ENCODE measurements at places on chromosomes 6 and 20.

DNA sequence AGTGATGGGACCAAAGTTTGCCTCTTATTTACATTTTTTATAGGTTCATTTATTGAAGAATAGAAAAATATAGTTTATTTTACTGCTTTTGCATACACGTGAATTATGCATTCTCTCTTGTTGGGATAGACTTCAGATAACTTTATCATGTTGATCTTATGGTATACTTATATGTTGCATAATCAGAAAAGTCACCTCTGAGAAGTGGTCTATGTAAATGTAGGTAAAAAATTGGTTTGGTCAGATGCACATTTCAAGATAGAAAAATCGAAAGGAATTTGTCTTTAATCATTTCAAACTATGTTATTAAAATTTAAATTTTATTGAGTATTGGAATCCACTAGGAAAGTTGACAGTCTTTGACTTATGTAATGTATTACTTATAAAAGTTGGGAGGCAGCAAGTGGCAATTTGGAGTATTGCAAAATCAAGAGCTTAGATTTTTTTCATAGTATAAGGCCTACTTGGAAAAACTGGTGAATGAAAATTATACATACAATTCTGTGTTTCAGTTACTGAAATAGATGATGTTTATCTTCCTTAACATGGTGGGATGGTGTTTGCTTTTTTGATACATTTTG is 2.4 kb downstream of the PHF3 start:
- no peaks in the 10 kb centered on the region for H3K27me3 ChIP-seq
- H3K27ac ChIP-seq, result no peak overlapping the region

DNA sequence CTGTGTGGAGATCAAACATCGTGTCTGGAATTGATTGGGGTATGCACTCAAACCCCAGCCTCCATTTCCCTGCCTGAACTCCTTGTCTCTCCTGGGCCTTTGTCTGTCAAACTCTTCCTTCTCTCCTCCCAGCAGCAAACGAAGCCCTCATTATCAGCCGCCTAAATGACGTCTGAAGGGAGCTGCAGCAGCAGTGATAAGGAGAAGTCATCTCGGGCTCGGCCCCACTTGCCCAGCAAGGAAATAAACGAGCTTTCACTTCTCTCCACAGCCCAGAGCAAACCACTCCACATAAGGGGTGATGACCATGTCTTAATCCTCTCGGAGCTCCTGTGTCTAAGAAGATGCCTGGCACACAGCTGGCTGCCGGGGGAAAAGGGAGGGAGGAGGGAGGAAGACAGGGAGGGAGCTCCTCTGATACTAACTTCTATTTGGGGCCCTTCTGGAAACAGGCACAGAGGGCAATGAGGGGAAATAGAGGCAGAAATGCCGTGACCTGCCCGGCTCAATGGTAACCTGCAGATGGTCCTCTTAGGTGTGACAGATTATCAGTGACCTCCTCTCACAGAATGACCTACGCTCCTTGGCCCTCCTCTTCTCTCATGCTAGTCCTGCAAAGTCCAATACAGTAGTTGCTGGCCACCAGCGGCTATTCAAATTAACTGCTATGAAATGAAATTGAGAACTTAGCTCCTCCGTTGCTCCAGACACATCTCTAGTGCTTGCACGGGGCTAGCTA is 100.4 kb downstream of the PXDC1 start:
- no peak overlapping the region for H3K27ac ChIP-seq
- no peaks in the 10 kb centered on the region for H3K4me1 ChIP-seq
- no peak for DNase-seq

DNA sequence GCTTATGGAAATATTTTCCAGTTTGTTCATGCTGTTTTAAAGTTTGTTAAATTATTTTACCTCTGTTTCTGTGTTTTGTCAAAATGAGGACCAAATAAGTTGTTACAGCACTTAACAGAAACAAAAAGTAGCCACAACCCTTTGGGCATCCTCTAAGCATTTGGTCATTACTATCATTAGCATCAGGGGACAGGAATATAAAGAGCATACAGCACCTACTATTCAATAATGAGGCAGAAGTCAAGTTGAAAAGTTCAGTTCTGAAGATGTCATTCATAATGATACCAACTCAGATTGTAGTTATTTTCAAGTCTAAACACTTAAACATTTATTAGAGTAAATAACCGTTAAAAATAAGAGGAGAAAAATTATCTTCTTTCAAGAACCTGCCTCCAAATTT is 862.3 kb upstream of the FLRT3 start:
- H3K4me1 ChIP-seq, result no peaks in the 10 kb centered on the region
- no peaks in the 10 kb centered on the region for H3K36me3 ChIP-seq
- H3K27ac ChIP-seq, result no peak overlapping the region
- H3K4me3 ChIP-seq, result no peak overlapping the region

- peaks cover 56% of the 10 kb centered on the region for H3K4me1 ChIP-seq
- H3K36me3 ChIP-seq, result peaks cover 35% of the 10 kb centered on the region
- peak; percentile 85 for DNase-seq
- peak overlapping the region; percentile 76 for H3K4me3 ChIP-seq
- H3K27me3 ChIP-seq, result no peaks in the 10 kb centered on the region
- peak overlapping the region; percentile 97 for H3K27ac ChIP-seq
Measured at GRCh38 chr6:157322792-157323254, 496 bp downstream of the TMEM242 start.

DNA sequence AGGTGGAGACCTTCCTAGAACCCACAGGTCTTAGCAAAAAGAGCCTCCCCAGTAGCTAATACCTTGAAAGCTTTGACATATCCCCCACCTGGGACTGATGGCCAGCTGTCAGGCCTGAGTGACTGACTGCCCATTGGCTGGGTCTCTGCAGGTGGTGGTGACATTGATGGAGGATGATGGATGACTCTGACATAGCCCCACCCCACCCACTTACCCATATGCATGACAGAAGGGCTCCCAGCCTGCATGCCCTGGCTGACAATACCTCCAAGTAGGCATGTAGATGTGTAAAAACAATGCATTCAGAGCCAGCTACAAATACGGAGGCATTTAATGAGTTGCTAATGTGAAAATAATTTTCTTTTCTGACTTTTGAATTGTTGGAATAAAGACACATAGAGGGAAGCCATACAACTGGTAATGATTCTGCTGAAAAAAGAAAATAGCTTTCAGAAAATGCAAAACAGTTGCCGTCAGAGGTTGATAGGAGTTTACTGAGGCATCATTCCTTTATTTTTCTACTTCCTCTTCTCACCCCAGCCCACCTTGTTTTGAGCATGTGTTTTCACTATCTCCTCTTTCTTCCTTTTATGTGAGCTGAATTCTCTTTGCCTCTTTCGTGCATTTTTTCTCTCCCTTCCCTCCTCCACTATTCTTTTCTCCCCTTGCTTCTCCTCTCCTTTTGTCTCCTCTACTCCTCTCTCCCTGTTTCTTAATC is 70.6 kb downstream of the OLIG3 start:
- peaks cover 29% of the 10 kb centered on the region for H3K27me3 ChIP-seq
- H3K36me3 ChIP-seq, result no peaks in the 10 kb centered on the region
- H3K4me3 ChIP-seq, result no peak overlapping the region
- H3K4me1 ChIP-seq, result no peaks in the 10 kb centered on the region
- no peak for DNase-seq
- no peak overlapping the region for H3K27ac ChIP-seq

- H3K4me1 ChIP-seq, result no peaks in the 10 kb centered on the region
- no peaks in the 10 kb centered on the region for H3K36me3 ChIP-seq
- no peak overlapping the region for H3K4me3 ChIP-seq
- peaks cover 4% of the 10 kb centered on the region for H3K27me3 ChIP-seq
Measured at GRCh38 chr6:84065693-84066290, 32.2 kb downstream of the MRAP2 start.

DNA sequence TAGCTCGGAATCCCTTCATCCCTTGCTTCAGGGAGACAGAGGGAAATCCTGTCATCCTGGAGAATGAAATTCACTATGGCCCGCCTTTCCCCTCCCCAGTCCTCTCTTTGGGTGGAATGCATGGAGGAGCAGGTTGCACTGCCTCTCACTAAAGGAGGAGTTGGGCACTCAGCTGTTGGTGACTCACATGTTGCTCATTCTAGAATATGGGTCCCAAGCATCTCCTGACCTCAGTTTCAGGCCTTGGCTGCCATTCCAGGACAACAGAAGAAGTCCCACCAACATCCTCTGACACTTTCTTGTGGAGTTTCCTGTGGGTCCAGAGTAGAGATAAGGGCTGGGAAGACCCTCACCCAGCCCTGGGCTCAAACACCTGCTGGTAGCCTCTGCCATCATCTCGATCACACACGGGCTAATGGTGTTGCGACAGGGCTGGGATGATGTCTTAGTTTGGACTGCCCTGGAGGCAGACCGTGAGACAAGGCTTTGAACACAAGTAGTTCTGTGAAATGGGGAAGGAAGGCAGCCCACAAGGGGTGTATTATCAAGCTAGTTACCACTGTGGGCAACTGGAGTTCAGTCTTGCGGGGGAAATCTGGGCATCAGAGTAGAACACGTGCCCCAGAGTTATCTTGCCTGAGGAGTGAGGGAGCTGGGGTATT is 52.4 kb upstream of the RNF24 start:
- no peaks in the 10 kb centered on the region for H3K36me3 ChIP-seq
- no peak for DNase-seq
- H3K4me3 ChIP-seq, result no peak overlapping the region

DNA sequence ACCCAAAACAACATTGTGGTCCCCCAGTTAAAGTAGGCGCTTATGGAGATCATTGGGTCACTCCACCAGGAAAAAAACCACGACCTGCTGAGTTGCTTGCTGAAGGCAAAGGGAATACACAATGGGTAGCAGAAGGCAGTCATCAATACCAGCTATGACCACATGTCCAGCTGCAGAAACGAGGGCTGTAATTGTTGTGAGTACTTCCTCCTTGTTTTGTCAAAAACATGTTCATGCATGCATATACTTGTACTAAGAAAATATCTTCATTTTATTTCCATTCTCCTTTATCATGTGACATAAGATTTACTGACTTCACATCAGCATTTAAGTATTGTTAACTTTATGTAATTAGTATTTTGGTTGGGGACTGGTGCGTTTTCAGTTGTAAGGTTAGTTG is 16.9 kb downstream of the SERINC1 start:
- H3K4me1 ChIP-seq, result peaks cover 50% of the 10 kb centered on the region
- H3K27ac ChIP-seq, result no peak overlapping the region
- no peak for DNase-seq
- no peaks in the 10 kb centered on the region for H3K27me3 ChIP-seq
- peaks cover 82% of the 10 kb centered on the region for H3K36me3 ChIP-seq
- no peak overlapping the region for H3K4me3 ChIP-seq

DNA sequence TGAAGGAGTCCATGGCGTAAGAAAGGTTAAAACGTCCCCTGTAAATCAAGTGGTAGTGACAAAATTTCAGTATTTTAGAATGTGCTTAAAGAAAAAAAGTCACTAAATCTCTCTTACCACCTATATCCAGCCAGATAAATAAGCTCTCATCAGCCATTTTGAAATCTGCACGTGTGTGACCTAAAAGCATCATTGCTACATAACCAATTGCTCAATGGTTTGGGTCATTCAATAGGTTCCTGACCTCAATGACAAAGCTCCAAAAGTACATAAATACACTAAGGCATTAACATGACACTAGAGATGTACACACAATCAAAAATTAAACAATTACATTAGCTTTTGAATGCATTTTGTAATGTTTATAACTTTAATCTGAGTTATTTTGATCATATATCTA is 272.4 kb downstream of the GMDS start:
- H3K36me3 ChIP-seq, result no peaks in the 10 kb centered on the region
- H3K27ac ChIP-seq, result no peak overlapping the region
- DNase-seq, result no peak
- no peak overlapping the region for H3K4me3 ChIP-seq

DNA sequence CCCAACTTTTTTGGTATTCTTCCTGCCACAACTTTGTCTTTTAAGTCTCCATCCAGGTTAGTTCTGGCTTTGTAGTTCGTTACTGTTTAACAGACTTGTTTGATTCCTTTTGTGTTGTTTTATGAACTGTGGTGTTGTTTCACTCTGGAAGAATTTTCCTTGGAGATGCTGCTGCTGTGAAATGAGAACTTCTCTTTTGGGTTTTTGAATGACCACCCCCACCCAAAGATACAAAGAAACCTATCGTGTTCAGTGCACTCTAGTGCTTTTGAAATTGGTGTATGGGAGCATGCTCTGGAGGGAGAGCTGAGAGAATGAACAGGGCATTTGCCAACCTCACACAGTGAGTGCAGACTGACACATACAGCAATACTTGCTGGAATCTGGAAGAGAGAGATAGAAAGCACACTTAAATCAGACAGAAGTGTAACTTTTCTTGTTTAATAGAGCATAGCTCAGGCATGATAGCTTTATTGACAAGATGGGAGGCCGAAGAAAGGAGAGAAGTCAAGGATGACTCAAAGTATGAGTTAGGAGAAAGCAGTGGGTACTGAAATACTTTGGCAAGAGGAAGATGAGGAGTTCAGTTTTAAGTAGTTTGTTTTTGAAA is 293.1 kb downstream of the SOX4 start:
- H3K27ac ChIP-seq, result peak overlapping the region; percentile 43
- no peaks in the 10 kb centered on the region for H3K36me3 ChIP-seq
- no peaks in the 10 kb centered on the region for H3K27me3 ChIP-seq
- H3K4me3 ChIP-seq, result no peak overlapping the region

DNA sequence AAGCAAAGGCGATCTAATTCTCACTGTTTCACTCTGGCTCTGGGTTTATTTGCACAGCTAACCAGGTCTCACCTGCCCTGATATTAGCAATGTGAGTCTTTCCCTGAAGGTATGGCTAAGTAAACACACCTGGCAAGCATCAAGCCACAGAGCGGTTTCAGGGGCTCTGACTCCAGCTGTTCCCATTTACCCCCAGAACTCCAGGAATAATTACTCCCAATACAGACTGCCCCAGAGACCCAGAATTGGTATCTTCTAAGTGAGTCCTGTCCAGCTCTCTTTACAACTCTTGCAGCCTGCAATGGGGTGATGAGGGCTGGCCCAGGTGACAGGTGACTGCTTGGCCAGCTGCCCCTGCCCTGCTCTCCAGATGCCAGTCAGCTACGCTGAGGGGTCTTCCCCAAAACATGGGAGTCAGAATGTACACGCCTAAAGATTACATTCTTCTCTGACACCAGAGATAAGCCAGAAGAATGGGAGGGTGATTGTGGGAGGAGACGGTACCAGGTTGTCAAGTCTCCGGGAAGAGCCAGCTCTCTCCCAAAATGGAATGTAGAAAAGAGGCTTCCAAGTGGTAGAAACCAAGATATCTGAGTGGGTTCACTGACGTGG is 4.9 kb upstream of the LRRN4 start:
- no peak overlapping the region for H3K4me3 ChIP-seq
- no peak overlapping the region for H3K27ac ChIP-seq
- H3K27me3 ChIP-seq, result peaks cover 8% of the 10 kb centered on the region
- H3K4me1 ChIP-seq, result peaks cover 9% of the 10 kb centered on the region

GRCh38 chr6:85544776-85545175 is 48.9 kb downstream of the SNX14 start:
- H3K36me3 ChIP-seq, result peaks cover 73% of the 10 kb centered on the region
- no peaks in the 10 kb centered on the region for H3K27me3 ChIP-seq
- DNase-seq, result no peak
- H3K4me3 ChIP-seq, result no peak overlapping the region
- H3K4me1 ChIP-seq, result no peaks in the 10 kb centered on the region

GRCh38 chr6:134122775-134123174 is 70.4 kb upstream of the SLC2A12 start:
- H3K27ac ChIP-seq, result no peak overlapping the region
- no peak for DNase-seq
- H3K27me3 ChIP-seq, result no peaks in the 10 kb centered on the region
- no peaks in the 10 kb centered on the region for H3K4me1 ChIP-seq
